ENCODE measurements at places on chromosomes 6 and 20. TPM values are rescaled to one million over a fixed set of nuclear protein-coding genes. Genes with fewer than 3 reads are reported as not detected.

DNA sequence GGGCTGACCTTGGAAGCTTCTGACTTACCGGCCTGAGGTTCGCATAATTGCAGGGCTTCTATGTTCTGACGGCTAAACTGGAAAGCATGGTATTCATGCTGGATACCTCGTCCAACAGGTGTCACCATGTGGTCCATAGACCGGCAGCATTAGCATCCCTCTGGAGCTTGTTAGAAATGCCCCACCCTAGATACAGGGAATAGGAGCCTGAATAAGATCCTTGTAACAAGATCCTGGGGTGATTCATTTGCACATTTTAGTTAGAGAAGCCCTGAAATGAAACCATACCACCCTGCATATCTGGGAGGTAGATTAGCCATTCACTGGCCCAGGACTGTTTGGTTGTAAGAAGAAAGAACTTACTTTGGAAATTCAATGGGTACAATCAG lies 77.7 kb downstream of the TMEM170B start:
- peak; percentile 71 for DNase-seq

- peak; percentile 73 for DNase-seq
Measured at GRCh38 chr20:50226093-50226974, 35.7 kb downstream of the CEBPB start.

DNA sequence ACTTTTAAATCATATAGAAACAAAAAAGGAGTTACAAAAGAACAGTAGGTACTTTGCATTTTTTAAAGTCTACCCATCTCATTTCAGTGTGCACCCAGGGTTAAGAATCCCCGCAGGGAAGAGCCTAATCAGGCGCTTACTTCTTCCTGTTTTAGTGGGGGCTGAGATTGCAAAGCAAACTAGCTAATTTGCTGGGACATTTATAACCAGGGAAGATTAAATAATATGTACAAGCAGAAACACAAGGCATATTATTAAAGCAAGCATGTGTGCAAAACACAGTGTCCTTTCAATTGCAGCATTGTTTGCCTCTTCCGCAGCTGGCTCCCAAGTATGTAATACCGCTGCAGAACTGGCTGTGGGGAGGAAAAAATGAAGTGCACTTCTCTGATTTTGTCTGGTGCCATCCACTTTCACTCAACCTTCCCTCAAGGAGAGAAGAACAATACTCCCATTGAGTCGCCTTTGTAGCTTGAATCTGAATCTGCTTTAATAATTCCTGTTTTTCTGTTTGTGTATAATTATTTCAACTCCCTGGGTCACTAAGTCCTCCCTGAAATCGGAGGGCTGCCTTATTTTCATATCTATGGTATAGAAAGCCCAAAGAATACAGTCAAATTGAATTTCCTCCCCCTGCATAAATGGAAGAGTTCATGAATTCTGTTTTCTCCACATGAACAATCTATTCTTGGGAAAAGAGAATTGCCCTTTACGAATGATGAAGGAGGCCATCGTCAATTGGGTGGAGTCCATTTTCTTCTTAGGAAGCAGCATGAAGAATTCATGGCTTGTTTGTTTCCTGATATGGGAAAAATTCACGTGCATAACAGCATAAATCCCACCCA lies 23.3 kb upstream of the BCAS1 start:
- no peak for DNase-seq

DNA sequence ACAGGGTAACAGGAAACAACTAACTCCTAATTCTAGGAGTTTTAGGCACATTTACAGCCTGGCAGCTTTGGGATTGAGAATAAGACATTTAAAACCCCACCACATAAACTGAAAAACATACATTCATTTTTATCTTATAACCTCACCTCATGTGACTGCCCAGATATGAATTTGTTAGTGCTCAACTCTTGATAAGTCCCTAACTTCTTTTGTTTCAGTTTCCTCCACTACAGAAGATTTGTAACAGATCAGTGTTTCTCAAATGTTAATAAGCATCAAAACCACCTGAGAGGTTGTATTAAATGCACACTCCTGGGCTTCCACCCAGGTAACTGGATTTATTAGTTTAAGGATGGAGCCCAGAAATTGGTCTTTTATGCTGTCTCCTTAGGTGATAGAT lies 190.1 kb upstream of the ARID1B start:
- DNase-seq: no peak

DNA sequence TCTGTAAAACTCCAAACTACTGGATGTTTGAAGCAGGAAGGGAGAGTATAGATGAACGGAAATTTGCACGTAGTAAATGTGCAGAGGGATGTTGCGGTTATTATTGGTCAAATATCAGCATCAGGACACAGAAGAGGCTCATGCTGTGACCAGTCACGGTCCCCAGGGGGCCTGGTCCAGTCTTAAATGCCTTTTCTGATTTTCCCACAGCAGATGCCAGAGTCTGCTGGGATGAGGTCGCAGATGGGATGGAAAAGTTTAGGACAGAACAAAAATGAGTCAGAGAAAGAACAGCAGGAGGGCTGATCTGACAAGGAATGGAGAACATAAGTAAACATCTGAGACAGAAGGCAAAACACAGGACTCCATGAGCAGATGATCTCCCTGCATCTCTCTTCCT lies 11.7 kb upstream of the SIRPG start:
- DNase-seq: peak; percentile 75

- no peak for DNase-seq
Measured at GRCh38 chr6:130677766-130678165, 149.4 kb upstream of the SMLR1 start.

- DNase-seq: no peak
Measured at GRCh38 chr6:22133357-22133756, 163.5 kb downstream of the PRL start.

The C6orf58 gene
- total RNA-seq: not detected

The GDAP1L1 gene
- not detected for total RNA-seq

DNA sequence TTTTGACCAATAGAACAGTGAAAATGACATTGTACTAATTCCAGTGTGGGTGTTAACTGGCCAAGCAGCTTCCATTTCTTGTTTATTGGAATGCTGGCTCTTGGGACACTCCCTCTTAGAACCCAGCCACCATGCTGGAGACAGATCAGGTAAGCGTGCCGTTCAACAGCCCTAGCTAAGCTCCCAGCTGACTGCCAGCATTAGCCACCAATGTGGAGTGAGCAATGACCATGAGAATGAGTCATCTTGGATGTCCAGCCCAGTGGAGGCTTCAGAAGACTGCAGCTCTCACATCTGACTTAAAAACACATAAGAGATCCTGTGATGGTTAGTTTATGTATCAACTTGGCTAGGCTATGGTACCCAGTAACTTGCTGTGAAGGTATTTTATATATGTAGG lies 3.0 kb upstream of the LINC00237 start:
- peak; percentile 40 for DNase-seq

DNA sequence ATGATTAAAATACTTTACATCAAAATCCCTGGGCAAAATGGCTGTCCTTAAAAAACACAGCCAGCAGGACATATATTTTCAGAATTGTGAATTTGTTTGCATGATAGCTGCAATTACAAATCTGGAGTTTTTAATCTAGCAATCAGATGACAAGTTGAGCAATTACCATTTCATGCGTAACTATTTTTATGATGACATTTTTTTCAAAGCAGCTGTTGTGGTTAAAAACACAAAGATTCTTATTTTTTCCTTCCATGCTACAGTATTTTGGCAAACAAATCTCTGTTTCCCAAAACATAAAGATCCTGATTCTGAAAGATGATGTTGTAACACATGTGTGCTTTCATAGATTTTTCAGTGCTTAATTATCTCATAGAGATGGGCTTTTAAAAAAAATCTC lies 90.2 kb downstream of the PHACTR1 start:
- peak; percentile 9 for DNase-seq

DNA sequence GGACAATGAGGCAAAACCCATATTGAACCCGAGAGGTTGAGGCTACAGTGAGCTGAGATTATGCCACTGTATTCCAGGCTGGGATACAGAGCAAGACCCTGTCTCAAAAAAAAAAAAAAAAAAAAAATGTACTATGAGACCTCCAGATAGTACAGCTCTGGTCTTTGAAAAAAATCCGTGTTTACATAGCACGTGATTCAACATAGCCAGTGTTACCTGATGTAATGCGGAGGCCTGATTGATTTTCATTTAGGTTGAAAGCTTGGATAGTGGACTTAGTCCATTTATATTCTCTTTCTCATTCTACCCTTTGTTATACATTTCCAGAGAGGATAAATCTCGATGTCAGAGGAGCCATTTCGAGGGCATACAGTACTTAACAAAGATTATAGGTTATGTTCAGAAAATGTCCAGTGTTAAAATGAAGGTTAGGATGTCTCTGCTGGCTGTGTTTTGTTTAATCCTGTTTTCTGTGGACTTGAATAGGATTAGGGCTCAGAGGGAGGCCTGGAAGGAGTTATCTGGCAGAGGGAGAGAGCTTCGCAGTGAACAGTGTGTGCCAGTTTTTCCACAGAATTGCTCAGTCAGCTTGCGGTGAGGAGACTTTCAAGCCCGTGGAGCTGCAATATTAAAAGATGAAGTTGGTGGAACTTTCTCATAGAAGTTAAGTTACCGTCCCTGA lies 33.9 kb upstream of the BCLAF1 start:
- peak; percentile 36 for DNase-seq

The SLC17A1 gene
- total RNA-seq: not detected

The PRL gene
- total RNA-seq: not detected

GRCh38 chr6:6331393-6331792 lies 10.9 kb upstream of the F13A1 start:
- no peak for DNase-seq

GRCh38 chr6:39420300-39421265 lies 98.1 kb upstream of the KCNK16 start:
- no peak for DNase-seq

The MMP24 gene
- total RNA-seq: 7.1 TPM

DNA sequence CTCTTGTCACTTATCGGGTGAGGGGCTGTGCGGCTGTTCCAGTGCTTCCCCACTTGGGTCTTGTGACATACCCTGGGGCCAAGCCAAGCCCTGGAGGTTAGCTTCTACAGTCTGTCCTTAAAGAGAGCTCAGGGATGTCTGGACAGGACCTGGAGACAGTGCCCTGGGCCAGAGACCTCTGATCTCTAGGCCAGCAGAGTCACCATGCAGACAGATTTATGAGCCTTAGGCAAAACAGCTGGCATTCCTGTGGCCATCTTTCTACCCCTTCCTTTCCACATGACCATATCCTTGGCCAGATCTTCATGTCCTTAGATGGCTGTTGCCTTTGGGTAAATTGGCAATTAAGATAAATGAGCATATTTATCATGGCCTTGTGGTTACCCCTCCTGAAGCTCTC lies 678.6 kb downstream of the MAFB start:
- DNase-seq: peak; percentile 25

DNA sequence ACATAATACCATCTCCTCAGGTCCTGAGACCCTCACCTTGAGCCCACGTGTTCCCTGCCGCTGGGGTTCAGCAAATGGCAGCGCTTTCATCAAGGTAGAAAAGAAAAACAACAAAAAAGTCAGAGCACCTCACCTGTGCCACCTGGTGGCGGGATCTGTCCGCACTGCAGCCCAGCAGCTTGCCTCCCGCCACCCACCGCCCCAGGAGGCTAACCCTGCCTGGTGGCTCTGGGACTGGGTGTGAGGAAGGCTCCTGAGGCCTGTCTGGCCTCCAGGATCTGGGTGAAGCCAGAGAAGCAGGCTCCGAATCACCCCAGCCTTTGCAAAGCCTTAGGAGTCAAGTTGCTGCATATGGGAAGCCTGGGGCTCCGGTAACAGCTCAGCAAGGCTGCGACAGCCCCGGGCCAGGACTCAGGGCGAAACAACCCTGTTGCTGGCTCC lies 270.8 kb downstream of the BMP7 start:
- DNase-seq: peak; percentile 40

- no peak for DNase-seq
Measured at GRCh38 chr6:13566500-13566899, 7.9 kb upstream of the SIRT5 start.

DNA sequence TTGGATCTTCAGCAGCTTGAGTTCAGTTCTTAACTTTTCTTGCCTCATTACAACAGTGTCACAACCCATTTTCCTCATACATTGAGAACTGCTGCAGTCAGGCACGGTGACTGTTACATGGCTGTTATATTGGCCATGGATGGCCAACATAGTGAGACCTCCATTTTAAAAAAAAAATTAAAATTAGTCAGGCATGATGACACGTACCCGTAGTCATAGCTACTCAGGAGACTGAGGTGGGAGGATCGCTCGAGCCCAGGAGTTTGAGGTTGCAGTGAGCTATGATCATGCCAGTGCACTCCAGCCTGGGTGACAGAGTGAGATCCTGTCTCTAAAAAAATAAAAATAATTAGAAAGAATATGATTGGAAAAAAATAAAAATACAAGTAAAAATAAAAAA lies 9.9 kb upstream of the MMP24 start:
- peak; percentile 47 for DNase-seq

- DNase-seq: no peak
Measured at GRCh38 chr20:32364554-32365208, 6.5 kb downstream of the ASXL1 start.

GRCh38 chr6:147366290-147366689 lies 142.2 kb upstream of the SAMD5 start:
- no peak for DNase-seq

- DNase-seq: no peak
Measured at GRCh38 chr6:31767096-31767645, 4.7 kb downstream of the SAPCD1 start.

DNA sequence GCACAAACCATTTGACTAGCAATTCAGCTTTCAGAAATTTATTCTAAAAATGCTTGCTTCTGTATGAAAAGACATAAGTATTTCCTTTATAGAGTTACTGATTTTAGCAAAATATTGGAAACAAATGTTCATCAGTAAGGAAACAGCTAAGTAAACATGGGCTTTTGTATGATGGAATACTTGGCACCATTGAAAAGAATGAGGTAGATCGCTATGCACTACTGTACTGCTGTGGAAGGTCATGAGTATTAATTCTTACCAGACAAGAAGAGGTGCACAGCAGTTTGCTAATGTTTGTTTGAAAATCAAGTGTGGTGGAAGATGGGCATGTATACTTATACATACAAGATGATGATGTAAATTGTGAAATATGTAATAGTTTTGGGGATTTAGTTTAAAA lies 73.0 kb downstream of the FARS2 start:
- no peak for DNase-seq

- DNase-seq: no peak
Measured at GRCh38 chr6:108350528-108350927, 55.7 kb downstream of the AFG1L start.

- no peak for DNase-seq
Measured at GRCh38 chr6:72519871-72520270, 102.0 kb upstream of the KCNQ5 start.

DNA sequence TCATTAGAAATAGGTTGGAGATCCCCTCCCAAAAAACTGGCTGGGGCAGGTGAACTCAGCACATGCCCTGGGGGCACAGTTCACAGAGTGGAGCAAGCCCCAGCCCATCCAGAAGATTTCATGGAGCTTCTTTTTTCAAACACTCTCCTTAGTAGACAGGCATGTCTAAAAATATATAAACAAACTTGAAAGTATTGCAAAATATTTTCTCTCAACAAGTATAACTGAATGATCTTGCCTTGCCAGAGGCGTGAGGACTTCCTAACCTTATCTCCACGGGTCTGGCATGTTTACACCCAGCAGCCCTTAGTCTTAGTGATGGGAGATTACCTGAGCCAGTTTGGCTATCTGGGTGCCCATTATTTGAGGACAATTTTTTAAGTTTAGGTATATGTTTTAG lies 107.1 kb downstream of the QRSL1 start:
- no peak for DNase-seq

The ADGRF5 gene
- total RNA-seq: 0.65 TPM

- DNase-seq: no peak
Measured at GRCh38 chr20:53937339-53937741, 133.1 kb downstream of the BCAS1 start.

- DNase-seq: no peak
Measured at GRCh38 chr6:72525821-72526510, 95.9 kb upstream of the KCNQ5 start.
